Globus pallidus (tissue), 1 donor: ENCODE measurements at places on chromosomes 1 and 21.

GRCh38 chr1:173258479-173259264 lies 51.5 kb upstream of the TNFSF4 start:
- no peak for DNase-seq

DNA sequence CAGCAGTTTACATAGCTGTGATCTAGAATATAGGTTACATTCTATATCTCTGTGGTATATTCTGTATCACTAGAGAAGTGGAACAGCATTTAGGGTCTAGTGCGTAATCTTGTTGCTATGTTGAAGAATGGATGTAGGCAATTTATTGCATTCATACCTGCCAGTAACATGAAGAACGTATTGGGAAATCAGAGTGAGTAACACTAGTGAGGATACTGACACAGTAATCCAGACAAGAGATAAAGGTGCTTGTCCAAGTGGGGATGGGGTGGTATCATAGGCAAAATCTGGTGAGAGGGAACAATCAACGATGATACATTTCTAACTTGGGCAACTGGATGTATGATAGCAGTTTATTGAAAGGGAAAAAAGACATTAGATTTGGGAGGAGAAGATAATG lies 9.8 kb downstream of the PPP2R5A start:
- DNase-seq: no peak

GRCh38 chr1:230849451-230850224 lies 18.7 kb downstream of the C1orf198 start:
- no peak for DNase-seq

- DNase-seq: no peak
Measured at GRCh38 chr1:165542015-165542631, 1.7 kb upstream of the LRRC52 start.

DNA sequence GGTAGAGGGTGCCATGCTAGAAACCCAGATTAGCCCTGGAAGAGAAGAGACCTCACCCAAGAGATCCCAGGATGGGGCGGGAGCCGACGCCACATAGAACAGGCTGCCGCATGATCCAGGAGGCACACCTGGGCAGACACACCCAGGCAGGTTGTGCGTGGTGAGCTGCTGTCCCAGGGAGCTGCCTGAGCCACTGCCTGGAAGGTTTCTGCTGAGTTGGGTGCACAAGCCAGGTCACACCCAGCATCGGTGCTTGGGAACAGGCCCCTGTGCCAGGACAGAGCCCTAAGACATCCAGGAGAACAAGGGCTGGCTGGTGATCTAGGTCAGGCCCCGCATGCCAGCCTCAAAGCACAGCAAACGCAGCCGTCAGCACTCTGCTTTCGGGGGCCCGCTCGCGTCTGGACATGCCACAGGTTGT lies 40.2 kb downstream of the CTNNBIP1 start:
- DNase-seq: no peak

GRCh38 chr1:87914396-87914795 lies 585.7 kb downstream of the LMO4 start:
- DNase-seq: no peak

- DNase-seq: no peak
Measured at GRCh38 chr1:56788102-56788501, 31.1 kb downstream of the FYB2 start.

- no peak for DNase-seq
Measured at GRCh38 chr21:45305836-45306235, 18.1 kb upstream of the POFUT2 start.

GRCh38 chr21:26136671-26137070 lies 33.9 kb downstream of the APP start:
- DNase-seq: no peak

GRCh38 chr1:169175461-169175860 lies 69.0 kb downstream of the ATP1B1 start:
- DNase-seq: no peak

GRCh38 chr1:30476476-30476875 lies 246.9 kb downstream of the MATN1 start:
- no peak for DNase-seq

- no peak for DNase-seq
Measured at GRCh38 chr21:16022921-16023320, 293.1 kb downstream of the USP25 start.

- DNase-seq: no peak
Measured at GRCh38 chr1:240151136-240151735, 59.6 kb downstream of the FMN2 start.

DNA sequence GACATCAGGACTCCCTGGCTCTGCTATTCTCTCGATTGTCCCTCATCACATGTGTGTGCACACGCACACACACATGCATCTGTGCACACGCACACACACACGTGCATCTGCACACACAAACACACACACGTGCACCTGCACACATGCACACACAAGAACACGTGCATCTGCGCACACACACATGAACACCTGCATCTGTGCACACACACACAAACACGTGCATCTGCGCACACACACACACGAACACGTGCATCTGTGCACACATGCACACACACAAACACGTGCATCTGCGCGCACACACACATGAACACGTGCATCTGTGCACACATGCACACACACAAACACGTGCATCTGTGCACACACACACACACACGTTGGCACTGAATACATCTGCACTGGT lies 14.7 kb downstream of the S100A7A start:
- no peak for DNase-seq

- no peak for DNase-seq
Measured at GRCh38 chr1:180211860-180212229, 18.2 kb upstream of the LHX4 start.

GRCh38 chr21:45094412-45094811 lies 20.0 kb downstream of the ADARB1 start:
- no peak for DNase-seq

DNA sequence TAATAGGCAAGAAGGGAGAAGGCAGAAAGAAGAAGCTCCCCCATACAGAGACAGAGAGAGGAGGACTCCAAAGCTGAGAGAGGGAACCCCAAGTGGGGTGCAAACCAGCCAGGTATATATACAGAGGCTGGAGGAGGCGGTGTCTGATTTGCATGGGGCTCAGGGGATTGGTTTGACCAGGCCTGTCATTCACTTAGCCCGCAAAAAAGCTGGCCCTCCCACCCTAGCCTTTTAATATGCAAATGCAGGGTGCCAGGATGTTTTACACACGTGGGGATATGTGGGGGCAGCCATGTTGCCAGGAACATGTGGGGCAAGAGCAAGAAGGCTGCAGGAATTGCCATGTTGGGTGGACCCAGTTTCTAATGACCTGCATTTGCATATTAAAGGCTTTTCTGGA lies 37.0 kb upstream of the TENT5B start:
- no peak for DNase-seq

- no peak for DNase-seq
Measured at GRCh38 chr1:4668743-4669700, 14.6 kb downstream of the AJAP1 start.

- no peak for DNase-seq
Measured at GRCh38 chr1:94398356-94398755, 19.8 kb upstream of the ABCD3 start.

- no peak for DNase-seq
Measured at GRCh38 chr1:235297579-235297978, 30.4 kb downstream of the ARID4B start.

- DNase-seq: no peak
Measured at GRCh38 chr1:10628685-10629084, 153.9 kb downstream of the PEX14 start.

GRCh38 chr1:2575801-2576663 lies 10.5 kb upstream of the PRXL2B start:
- no peak for DNase-seq
